DND-41 (cell line): ENCODE measurements at places on chromosomes 1 and 21.

- DNase-seq: no peak
These were observed 14.3 kb upstream of the S100A11 start for GRCh38 chr1:152050886-152051675.

DNA sequence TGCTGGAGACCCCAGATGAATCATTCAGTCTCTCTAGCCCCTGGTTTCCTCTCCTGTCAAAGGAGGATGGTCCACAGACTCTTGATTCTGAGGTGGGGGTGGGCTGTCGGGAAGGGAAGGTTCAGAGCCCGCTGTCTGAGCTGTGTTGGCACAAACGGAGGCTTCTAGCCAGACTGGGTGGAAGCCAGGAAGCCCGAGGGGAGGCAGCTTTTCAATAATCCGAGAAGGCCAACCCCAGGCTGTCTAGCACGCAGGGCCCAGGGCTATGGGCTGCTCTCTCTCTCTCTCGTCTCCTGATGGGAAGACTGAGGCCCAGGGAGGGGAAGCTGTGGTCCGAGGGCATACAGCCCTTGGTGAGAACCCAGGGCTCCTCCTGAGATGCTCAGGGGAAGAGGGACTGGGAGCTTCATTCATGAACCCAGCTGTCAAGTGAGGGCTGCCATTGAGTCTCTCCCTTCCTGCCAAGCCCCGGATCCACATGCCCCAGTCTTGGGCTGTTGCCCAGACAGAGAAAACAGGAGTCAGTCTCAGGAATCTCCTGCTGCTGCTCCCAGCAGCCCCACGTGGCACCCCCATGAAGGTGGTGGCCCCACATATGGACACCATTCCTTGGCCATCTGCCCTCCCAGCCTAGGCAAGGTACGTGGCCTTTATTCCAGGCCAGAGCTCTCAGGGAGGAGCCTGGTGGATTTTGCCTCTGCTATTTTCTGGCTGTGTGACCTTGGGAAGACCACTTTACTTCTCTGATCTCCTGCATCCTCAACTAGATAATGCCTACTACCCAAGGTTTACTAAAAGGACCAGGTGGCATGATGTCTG lies 44.4 kb downstream of the RAP1GAP start:
- DNase-seq: no peak

DNA sequence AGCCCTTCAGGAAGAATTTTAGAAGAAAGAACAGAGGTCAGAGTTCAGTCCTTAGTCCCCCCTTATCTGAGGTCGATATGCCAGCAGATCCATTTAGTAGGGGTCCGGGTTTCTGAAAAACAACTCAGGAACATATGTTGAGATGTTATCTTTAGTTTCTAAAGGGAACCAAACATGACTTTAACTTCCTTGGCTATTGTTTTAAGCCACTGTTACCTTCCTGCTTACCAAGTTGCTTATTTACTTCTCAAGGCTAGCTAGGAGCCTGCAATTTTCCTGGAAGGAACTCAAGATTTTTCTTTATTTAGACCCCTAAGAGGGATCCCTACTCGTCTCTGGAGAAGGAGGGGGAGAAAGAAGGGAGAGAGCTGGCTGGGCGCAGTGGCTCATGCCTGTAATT lies 54.3 kb downstream of the KCNC4 start:
- DNase-seq: no peak

DNA sequence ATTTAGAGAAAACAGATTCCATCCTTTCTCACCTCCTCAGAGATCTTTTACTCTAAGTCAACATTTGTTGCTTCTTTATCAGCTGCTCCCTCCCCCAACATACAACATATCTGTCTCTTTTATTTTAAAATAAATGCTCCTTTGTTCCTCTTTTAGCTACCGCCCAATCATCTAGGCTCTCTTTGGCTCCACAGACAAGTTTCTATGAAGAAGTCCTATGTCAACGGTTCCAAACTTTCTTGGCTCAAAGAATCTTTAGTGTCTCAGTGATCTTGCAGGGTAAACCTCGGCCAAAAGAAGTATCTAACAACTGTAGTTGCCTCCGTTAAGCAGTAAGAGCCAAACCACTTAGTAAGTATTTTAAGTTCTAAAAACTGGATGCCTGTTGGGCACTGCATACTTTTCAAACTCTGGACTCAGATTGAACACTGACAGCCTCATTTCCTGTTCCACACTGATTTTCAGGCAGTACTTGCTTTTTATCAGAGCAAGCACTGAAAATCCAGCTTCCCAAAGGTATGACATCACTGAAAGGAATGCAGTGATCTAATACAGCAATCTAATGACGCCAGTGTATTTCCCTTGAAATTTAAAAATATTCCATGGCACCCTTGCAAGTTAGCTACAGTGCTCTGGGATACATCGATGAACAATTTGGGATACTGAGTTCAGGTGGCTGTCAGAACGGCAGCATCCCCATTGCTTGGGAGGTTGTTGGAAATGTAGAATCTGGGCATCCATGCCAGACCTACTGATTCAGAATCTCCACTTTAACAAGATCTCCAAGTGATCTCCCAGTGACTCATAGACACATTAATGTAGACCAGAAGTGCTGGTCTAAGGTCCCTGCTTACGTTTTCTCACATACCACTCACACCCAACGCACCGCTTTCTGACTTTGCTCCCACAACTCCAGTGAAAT lies 26.8 kb downstream of the EGLN1 start:
- DNase-seq: no peak

- DNase-seq: no peak
These were observed 51.7 kb upstream of the BCAR3 start for GRCh38 chr1:93733340-93733739.

DNA sequence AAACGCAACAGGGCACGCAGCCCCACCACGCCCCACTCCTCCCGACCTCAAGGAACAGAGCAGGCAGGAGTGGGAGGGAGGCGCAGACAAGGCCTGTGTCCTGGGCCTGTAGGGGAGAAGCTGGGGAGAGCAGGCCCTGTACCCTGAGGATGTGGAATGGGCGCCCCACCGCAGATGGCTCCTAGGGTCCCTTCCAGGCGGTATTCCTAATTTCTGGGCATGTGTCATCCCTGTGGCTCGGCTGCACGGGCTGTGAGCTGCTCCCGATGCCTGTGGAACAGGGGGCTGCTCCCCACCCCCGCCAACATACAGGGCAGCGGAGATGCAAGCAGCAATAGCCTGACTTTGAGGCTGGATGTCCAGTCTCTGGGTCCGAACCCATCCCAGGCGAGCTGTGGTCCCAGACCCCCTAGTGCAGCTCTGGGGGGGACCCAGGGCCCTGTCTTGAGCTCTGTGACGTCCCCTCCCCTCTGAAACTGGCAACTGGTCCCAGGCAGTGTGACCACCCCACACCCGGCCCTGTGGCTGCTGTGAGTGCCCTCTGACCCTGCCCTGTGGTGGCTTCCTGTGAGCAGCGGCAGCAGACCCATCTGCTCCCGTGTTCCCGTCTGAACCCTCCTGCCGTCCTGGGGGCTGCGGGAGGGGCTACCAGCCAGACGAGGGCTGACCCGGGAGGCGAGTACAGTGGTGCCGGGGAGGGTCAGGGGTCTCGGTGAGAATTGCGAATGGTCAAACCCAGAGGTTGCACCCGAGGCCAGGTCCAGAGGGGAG lies 13.9 kb upstream of the COL6A2 start:
- no peak for DNase-seq

GRCh38 chr1:28680151-28680550 lies 11.6 kb downstream of the GMEB1 start:
- no peak for DNase-seq

GRCh38 chr1:171590022-171590421 lies 32.0 kb upstream of the MYOCOS start:
- DNase-seq: no peak

GRCh38 chr1:167510244-167510643 lies 8.1 kb downstream of the CD247 start:
- no peak for DNase-seq

DNA sequence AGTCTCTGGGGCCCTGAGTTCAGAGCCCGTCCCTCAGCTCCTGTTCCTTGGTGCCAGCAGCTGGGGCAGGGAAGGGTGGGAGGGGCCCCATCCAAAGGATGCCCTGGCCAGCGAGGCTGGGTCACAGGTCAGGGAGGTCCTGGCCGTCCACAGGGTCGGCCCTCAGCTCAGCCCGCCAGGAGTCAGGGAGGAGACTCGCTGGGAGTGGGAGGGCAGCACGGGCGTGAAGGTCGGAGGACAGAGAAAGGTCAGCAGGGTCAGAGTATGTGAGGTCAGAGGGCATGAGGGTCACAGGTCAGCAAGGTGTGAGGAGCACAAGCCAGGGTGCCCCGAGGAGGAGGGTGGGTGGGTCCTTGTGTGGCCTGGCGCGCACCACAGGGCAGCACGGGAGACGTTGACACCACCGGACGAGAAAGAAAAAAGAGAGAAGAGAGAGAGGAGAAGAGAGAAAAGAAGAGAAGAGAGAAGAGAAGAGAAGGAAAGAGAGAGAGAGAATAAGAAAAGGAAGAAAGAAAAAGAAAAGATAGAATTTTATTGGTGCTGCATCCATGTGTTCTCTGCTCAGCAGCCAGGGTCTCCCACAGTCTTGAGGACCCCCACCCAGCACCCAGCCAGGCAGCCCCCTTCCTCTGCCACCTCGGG lies 7.1 kb downstream of the PERM1 start:
- DNase-seq: no peak

GRCh38 chr1:6800745-6801144 lies 15.5 kb downstream of the CAMTA1 start:
- no peak for DNase-seq

GRCh38 chr1:246425139-246425794 lies 81.8 kb downstream of the SMYD3 start:
- DNase-seq: no peak

DNA sequence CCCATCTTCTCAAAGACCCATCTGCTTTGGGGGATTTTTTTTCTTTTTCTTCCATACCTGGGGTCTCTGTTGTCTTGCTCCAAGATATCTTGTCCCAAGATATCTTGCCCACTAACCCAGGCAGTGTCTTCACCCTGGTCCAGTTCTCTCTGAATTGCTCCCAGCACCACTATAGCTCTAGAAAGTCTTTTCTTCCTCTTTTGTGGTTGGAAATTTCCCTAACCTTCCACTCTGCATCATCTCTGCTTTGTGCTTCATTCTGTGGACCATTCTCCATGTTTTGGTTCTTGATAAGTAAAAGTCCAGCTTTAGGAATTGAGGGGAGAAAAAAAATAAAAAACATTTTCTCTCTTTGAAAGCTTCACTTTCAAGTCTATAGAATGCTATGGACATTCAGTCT lies 20.9 kb downstream of the STYXL2 start:
- DNase-seq: no peak

GRCh38 chr21:36429947-36430546 lies 44.9 kb downstream of the CHAF1B start:
- no peak for DNase-seq

DNA sequence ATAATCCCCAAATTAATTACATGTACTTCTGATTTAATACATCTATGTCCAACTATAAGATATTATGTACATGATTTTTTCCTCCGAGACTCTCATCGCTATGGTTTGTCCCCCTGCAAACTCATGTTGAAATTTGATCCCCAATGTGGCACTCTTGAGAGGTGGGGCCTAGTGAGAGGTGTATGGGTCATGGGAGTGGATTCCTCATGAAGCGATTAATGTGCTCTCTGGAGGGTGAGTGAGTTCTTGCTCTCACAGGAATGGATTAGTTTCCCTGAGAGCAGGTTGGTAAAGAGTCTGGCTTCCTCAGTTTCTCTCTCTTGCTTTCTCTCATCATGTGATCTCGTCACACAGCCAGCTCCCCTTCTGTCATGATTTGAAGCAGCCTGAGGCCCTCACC lies 16.1 kb downstream of the HSF2BP start:
- DNase-seq: no peak

GRCh38 chr21:46022551-46023525 lies 41.3 kb downstream of the COL6A1 start:
- no peak for DNase-seq

- DNase-seq: peak; percentile 51
These were observed 45.7 kb downstream of the ACOT7 start for GRCh38 chr1:6347641-6348487.

- DNase-seq: no peak
These were observed 105.0 kb upstream of the ARTN start for GRCh38 chr1:43828574-43828973.

- no peak for DNase-seq
These were observed 10.8 kb downstream of the AGT start for GRCh38 chr1:230702934-230703678.

GRCh38 chr1:247496581-247497285 lies 38.8 kb upstream of the OR2B11 start:
- DNase-seq: no peak

DNA sequence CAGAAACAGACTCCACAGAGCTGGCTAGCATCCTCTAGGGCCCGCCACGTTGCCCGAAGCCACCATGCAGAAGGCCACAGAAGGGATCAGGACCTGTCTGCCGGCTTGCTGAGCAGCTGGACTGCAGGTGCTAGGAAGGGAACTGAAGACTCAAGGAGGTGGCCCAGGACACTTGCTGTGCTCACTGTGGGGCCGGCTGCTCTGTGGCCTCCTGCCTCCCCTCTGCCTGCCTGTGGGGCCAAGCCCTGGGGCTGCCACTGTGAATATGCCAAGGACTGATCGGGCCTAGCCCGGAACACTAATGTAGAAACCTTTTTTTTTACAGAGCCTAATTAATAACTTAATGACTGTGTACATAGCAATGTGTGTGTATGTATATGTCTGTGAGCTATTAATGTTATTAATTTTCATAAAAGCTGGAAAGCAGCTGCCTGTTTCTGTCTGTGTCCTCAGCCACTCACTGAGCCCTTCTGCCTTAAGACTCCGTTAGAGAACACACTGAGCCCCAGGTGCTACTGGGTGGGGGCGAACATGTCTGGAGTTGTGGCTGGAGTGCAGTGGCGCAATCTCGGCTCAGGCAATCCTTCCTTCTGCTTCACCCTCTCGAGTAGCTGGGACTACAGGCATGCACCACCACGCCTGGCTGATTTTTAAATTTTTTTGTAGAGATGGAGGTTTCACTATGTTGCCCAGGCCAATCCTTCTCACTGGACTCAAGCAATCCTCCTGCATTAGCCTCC lies 14.8 kb downstream of the MFSD2A start:
- no peak for DNase-seq

GRCh38 chr1:63917571-63918417 lies 144.0 kb downstream of the ROR1 start:
- DNase-seq: peak; percentile 6
